ENCODE measurements at places on chromosomes 2 and 18. TPM values are rescaled to one million over a fixed set of nuclear protein-coding genes. Genes with fewer than 3 reads are reported as not detected.
A peak's percentile ranks its signal among the peaks of the same experiment; 100 is the strongest.

The CENPA gene
- total RNA-seq = not detected

The PIAS2 gene
- total RNA-seq = 26.4 TPM

The CNPPD1 gene
- 69.3 TPM for total RNA-seq

The LBH gene
- total RNA-seq = 62.3 TPM

The C2orf78 gene
- not detected for total RNA-seq

The FNDC4 gene
- 11.7 TPM for total RNA-seq

The CGREF1 gene
- not detected for total RNA-seq

The L3MBTL4 gene
- 2.8 TPM for total RNA-seq

The TUBB8B gene
- total RNA-seq = not detected

The CFAP210 gene
- not detected for total RNA-seq

GRCh38 chr2:70615222-70615621, 61.6 kb upstream of the TGFA start:
- no peak for ATAC-seq

DNA sequence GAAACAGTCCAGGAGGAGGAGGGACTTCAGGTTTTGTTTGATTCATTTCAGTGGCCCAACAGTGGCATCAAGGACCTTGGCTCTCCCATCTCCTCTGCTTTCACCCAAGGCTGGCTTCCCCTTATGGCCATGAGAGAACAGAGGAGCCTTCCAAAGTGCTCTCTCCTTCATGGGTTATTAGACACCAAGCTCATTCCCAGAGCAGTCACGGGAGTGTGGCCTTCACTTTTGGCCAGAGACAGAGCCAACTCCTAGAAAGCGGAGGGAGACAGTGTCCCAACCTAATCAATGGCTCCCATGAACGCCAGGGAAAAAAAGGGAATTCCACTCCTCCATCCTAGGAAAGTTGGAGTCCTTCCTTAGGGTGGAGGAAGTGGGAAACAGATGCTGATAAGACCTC, 871 bp upstream of the DUSP28 start:
- ATAC-seq = no peak

- ATAC-seq = no peak
These were observed 43.4 kb upstream of the ANKRD62 start for GRCh38 chr18:12049978-12050811.

GRCh38 chr2:60104514-60105505, 448.6 kb downstream of the BCL11A start:
- no peak for ATAC-seq

GRCh38 chr18:3104190-3105054, 91.5 kb upstream of the LPIN2 start:
- no peak for ATAC-seq

- ATAC-seq = peak; percentile 93
These were observed 7.6 kb upstream of the PRKCE start for GRCh38 chr2:45643543-45644542.

- no peak for ATAC-seq
These were observed 46.9 kb downstream of the LNPK start for GRCh38 chr2:175955136-175955535.

DNA sequence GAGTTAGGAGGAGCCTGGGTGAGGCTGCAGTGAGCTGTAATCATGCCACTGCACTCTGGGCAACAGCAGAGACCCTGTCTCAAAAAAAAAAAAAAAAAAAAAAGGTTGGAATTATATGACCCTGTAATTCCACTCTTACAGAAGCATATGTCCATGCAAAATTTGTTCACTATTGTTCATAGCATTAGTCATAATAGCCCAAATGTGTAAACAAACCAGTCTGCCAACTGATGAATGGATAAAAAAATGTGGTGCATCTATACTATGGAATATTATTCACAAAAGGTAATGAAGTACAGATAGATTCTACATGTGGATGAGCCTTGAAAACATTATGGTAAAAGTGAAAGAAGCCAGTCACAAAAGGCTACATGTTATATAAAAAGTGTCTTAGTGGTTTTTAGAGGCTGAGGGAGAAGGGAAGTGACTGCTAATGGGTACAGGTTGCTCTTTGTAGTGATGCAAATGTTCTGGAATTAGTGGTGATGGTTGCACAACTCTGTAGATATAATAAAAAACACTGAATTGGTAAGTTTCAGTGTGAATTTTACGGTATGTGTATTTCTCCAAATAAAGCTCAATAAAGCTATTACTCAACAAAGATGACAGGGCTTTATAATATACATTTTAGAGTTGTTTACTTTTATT, 9.4 kb downstream of the COA5 start:
- ATAC-seq = no peak

- ATAC-seq = no peak
These were observed 38.9 kb downstream of the MRPL33 start for GRCh38 chr2:27810455-27810854.

GRCh38 chr18:26843760-26844159, 21.7 kb downstream of the AQP4 start:
- no peak for ATAC-seq

DNA sequence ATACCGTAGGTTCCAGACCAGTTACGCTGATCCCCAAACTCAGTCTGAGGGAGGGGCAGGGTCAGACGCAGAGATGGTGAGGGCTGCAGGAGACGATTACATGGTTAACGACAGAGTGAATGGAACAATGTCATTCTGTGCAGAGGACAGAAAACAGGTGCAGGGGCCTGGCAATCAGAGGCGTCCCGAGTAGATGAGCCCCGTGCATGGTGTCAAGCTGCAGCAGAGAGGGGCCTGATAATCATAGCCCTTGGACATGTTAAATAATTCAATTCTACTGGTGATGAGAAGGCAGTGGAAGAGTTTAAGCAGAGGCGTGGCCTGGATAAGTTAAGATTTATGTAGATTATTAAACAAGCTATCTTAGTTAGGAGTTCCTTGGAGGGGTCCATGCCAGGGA, 178.6 kb downstream of the MYT1L start:
- ATAC-seq = no peak

GRCh38 chr18:41604964-41605363, 350.1 kb upstream of the PIK3C3 start:
- ATAC-seq = no peak

GRCh38 chr18:42113529-42114191, 158.6 kb downstream of the PIK3C3 start:
- ATAC-seq = no peak

DNA sequence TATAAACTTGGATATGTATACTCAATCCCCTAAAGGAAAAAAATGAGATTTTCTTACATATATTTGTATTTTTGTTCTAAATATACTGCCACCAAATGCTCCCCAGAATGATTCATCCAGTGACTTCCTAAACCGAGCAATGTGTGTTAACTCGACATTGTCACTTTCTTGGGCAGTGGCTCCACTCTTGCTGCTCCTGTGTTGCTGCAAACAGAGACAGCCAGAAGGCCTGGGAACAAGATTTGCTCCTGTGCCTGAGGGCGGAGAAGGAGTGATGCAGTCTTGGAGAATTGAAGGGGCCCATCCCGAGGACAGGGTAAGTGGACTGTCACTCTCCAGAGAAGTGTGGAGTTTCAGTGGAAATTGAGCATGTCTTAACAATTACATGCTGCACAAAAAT, 32.7 kb downstream of the DSG4 start:
- ATAC-seq = no peak

DNA sequence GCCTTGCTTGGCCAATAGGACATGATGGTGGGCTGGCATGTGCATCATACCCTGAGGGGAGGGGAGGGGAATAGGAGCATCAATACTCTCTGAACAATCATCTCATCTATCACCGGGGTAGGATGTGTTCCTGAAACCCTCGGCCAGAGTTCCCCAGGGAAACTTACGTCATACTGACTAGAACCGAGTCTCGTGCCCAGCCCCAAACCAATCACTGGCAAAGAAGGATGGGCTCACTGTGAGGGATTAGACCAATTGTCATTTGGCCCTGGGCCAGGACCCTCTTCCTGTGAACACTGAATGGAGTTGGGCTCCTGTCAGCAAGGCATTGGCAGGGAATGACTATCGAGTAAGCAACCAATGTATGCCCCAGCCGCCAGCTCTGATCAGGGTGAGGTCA, 261.5 kb downstream of the MYCN start:
- ATAC-seq = no peak

DNA sequence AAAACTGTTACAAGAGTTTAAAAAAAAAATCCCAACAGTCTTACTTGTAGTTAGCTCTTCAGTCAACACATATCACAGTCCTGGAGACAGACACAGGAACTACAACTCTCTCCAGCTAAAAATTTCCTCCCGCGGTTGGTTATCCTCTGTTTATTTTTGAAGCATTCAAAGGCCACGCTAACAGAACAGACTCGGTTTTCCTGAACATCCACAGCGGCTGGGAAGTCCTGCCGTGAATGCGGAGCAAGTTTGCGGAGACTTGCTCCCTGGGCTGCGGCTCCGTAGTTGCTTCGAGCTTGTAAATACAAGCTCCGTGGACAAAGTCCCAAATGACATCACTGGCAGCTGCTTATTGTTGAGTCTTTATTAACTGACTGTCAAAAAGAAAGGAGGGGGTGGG, at the start of gene NCKAP5:
Gene NCKAP5, minus strand, starts transcription at position 292 of the 400 bp plus-strand sequence. CDS start 50,937 bp downstream, outside the sequence.
- ATAC-seq = no peak

DNA sequence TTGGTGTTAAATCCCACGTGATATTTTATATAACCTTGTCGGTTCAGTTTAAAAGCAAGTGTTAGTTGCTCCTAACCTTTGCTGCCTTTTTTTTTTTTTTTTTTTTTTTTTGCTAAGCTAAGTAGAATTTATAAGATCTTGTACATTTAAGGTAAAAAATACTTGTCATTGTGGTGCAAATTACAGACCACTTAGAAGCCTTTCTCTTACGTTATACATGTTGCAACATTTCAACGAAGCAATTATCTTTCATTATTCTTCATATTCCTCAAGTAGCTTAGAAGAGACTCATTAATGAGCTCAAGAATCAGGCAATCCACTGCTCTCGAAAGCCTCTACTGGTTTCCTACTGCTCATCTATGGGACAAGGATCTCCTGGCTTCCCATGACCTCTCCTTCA, 14.9 kb upstream of the IL1RL2 start:
- ATAC-seq = no peak

GRCh38 chr18:13217971-13218367, 591 bp upstream of the LDLRAD4 start:
- ATAC-seq = peak; percentile 8

GRCh38 chr2:124778076-124778475, 753.0 kb downstream of the CNTNAP5 start:
- no peak for ATAC-seq

DNA sequence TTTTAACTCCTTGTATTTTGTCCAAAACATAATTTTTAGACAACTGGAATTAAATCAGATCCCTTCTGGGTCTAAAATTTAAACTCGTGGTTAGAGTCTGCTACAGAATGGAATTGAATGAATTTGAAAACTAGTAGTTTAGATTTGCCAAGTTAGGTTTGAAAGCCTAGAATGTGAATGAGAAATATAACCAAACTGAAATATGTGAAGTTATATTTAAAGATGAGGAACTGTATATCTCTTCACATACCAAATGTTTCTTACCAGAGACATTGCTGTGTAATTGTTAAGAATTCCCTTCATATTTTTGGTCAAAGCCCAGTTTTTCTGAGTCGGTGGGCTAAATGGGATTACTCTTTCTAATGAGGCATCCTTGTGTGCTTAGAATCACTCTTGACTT, 74.2 kb downstream of the LPIN1 start:
- no peak for ATAC-seq

GRCh38 chr18:67553437-67553836, 36.9 kb upstream of the DSEL start:
- no peak for ATAC-seq

DNA sequence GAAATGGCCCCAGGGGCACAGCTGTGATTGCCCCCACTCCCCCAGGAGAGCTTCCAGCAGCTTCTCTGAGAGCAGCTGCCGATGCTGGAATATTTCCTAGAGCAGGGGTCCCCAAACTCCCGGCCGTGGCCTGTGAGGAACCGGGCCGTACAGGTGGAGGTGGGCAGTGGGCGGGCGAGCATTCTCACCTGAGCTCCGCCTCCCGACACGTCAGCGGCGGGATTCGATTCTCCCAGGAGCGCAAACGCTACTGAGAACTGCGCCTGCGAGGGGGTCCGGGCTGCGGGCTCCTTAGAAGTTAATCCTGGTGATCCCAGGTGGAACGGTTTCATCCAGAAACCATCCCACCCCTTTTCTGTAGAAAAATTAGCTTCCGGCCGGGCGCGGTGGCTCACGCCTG, 69.1 kb upstream of the PXDN start:
- no peak for ATAC-seq

DNA sequence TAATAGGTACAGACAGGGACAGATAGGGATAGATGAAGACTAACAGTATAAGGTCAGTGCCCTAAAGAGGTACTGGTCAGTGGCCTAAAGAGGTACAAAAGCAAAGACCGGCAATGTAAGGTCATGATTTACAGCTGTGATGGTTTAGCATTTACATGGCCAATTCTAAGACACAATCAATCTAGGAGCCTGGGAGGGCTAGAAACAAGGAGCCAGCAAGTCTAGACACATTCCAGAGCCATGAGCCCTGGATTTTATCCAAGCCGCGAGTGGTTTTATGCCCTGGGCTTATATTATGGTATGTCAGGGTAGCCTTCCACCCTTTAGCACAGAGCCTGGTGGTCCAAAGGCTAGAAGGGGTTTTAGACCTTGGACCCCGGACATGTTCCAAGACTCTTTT, 124.2 kb downstream of the CBLN2 start:
- ATAC-seq = no peak

DNA sequence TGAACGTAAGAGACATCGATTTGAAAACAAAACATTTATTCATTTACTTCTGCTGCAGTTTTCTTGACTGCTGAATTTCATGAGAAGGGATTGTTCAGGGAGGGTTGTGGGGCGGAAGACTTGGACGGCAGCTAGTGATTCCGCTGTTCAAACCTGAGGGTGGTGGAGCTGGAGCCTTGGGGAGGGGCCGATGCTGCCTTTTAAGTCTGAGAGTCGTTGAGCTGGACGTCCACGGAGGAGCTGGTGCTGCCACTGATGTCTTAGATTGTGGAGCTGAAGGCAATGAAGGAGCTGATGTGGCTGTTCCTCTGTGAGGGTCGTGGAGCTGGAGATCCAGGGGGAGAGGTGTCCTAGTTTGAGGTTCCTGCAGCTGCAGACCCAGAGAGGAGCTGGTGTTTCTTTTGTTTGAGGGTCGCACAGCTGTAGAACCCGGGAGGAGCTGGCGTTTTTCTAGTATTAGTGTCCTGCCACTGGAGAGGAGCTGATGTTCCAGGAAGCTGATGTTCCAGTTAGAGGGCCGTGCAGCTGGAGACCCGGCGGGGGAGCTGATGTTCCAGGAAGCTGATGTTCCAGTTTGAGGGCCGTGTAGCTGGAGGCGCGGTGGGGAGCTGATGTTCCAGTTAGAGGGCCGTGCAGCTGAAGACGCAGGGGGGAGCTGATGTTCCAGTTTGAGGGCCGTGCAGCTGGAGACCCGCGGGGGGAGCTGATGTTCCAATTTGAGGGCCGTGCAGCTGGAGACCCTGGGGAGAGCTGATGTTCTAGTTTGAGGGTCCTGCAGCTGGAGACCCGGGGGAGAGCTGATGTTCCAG, 150.9 kb downstream of the RTP5 start:
- no peak for ATAC-seq

DNA sequence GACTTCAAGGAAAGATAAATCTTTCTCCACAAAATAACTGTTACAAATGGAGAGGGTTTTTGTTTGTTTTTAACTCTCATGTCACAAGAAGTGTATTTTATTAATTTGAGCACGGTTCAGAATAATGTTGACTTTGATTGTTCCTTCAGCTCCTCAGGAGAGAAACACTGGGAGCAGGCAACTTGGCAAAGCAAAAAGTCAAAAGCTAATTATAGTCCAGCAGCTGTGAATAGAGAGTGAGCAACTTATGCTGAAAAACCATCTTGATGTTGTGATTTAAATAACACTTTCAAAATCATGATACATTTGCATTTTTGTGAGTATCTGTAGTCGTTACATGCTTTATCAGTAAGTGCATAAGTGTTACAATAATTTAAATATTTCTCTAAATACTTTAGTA, 37.5 kb upstream of the TTN start:
- ATAC-seq = no peak

- ATAC-seq = no peak
These were observed at the start of gene NYAP2 for GRCh38 chr2:225399504-225399903. TSS of gene NYAP2 (plus strand) at chr2:225399710. CDS start at chr2:225408881, 9,171 bp downstream.
